ENCODE measurements at places on chromosomes 7 and 10. TPM values are rescaled to one million over a fixed set of nuclear protein-coding genes. Genes with fewer than 3 reads are reported as not detected.

Gene AS3MT
- total RNA-seq, result 8.8 TPM

Gene PNLIPRP2
- total RNA-seq, result 0.28 TPM

Gene ZFYVE27
- total RNA-seq, result 26.9 TPM

DNA sequence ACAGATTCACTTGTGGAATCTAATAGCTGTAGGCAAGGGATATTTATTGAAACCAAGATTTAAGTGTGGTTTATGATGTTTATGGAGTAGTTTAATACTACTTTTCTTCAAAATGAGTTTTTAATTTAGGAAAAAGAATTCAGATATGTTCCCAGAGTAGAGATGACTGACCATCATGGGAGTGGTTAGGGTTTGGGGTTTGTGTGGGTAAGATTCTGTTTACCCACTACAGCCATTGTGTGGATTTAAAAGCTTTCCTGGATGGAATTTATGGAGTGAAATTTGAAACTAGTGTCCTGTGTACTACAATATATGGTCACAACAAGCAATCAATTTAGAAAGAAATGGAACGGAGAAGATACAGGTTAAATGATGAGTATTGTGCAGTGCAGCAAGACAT, 453.5 kb downstream of the AUTS2 start:
- no peak overlapping the region for H3K4me3 ChIP-seq
- no peaks in the 10 kb centered on the region for H3K27me3 ChIP-seq
- DNase-seq, result no peak
- no peak overlapping the region for H3K27ac ChIP-seq
- H3K36me3 ChIP-seq, result no peaks in the 10 kb centered on the region
- H3K4me1 ChIP-seq, result peaks cover 10% of the 10 kb centered on the region

- no peak overlapping the region for H3K27ac ChIP-seq
- no peaks in the 10 kb centered on the region for H3K36me3 ChIP-seq
- H3K4me1 ChIP-seq, result peaks cover 18% of the 10 kb centered on the region
- peak; percentile 29 for DNase-seq
- no peaks in the 10 kb centered on the region for H3K27me3 ChIP-seq
- H3K4me3 ChIP-seq, result no peak overlapping the region
Measured at GRCh38 chr7:45217358-45217757, 59.8 kb downstream of the RAMP3 start.

DNA sequence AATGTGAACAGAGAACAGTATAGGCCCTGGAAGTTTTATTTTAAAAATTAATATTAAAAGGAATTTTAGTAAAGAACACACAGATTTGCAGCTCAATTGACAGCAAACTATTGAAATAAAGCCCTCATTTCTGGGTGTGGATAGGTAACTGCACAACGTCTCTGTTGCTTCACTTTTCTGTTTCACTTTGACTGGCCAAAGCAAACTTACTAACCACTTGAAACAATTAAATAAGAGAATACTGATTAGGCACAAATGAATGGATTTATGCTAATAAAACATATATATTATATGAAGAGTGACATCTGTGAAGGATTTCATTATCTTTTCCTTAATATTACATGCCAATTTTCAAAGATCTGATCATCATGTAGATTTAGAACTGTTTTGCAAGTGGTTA, 11.9 kb downstream of the ZNF804B start:
- DNase-seq, result no peak
- H3K4me1 ChIP-seq, result no peaks in the 10 kb centered on the region
- no peak overlapping the region for H3K4me3 ChIP-seq
- H3K36me3 ChIP-seq, result no peaks in the 10 kb centered on the region

GRCh38 chr10:107104026-107104652, 60.4 kb downstream of the SORCS1 start:
- H3K27me3 ChIP-seq, result no peaks in the 10 kb centered on the region
- DNase-seq, result no peak
- peak overlapping the region; percentile 18 for H3K27ac ChIP-seq
- peaks cover 10% of the 10 kb centered on the region for H3K36me3 ChIP-seq
- H3K4me3 ChIP-seq, result no peak overlapping the region
- peaks cover 17% of the 10 kb centered on the region for H3K4me1 ChIP-seq

GRCh38 chr7:4837041-4837802, 24.6 kb downstream of the PAPOLB start:
- H3K4me1 ChIP-seq, result 0 out of 2 replicates have a peak, but pooled peaks cover 5% of the 10 kb centered on the region
- DNase-seq, result no peak
- H3K36me3 ChIP-seq, result no peaks in the 10 kb centered on the region
- H3K4me3 ChIP-seq, result no peak overlapping the region
- no peaks in the 10 kb centered on the region for H3K27me3 ChIP-seq

DNA sequence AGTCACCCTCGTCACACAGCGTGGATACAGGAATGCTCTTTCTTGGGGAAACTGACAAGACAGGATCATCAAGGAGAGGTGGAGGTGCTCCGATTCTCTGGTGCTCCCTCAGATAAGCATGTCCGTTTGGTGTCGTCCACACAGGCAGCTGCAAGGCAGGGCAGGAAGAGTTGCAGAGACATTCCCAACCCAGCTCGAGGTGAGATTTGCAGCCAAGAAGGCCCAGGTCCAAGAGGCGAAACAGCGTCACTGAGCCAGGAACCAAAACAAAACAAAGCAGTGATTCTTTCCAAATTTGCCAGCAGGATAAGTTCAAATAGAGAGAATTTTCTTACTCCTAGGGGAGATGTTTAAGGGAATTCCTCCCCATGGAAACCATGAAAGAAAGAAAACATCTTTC, 386.5 kb upstream of the PFKP start:
- no peaks in the 10 kb centered on the region for H3K36me3 ChIP-seq
- no peak overlapping the region for H3K27ac ChIP-seq
- no peak overlapping the region for H3K4me3 ChIP-seq
- no peaks in the 10 kb centered on the region for H3K4me1 ChIP-seq
- H3K27me3 ChIP-seq, result peaks cover 5% of the 10 kb centered on the region

GRCh38 chr7:74399006-74399405, 54.7 kb upstream of the GTF2IRD1 start:
- DNase-seq, result no peak
- no peak overlapping the region for H3K4me3 ChIP-seq
- H3K4me1 ChIP-seq, result peaks cover 8% of the 10 kb centered on the region
- H3K36me3 ChIP-seq, result peaks cover 19% of the 10 kb centered on the region
- no peaks in the 10 kb centered on the region for H3K27me3 ChIP-seq
- H3K27ac ChIP-seq, result no peak overlapping the region

DNA sequence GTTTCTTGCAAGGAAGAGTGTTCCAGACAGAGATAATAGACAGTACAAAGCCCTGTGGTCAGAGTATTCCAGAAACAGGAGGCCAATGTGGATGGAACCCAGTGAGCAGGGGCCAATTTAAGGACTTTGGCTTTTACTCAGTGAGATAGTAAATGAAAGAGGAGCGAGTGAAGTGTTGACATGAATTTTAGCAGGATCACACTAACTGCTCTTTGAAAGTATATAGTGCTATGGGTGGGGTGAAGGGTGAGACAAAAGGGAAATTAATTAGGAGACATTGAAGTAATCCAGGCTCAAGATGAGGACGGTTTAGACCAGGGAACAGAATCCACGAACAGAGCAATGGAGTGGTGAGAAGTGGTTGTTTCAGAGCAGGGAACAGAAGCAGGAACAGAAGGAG, 62.2 kb upstream of the TES start:
- H3K36me3 ChIP-seq, result no peaks in the 10 kb centered on the region
- no peaks in the 10 kb centered on the region for H3K27me3 ChIP-seq
- DNase-seq, result no peak
- H3K27ac ChIP-seq, result no peak overlapping the region
- H3K4me3 ChIP-seq, result no peak overlapping the region

- H3K4me3 ChIP-seq, result no peak overlapping the region
- no peaks in the 10 kb centered on the region for H3K27me3 ChIP-seq
- DNase-seq, result no peak
- no peaks in the 10 kb centered on the region for H3K4me1 ChIP-seq
- no peak overlapping the region for H3K27ac ChIP-seq
Measured at GRCh38 chr10:68202960-68203353, 29.0 kb downstream of the ATOH7 start.

DNA sequence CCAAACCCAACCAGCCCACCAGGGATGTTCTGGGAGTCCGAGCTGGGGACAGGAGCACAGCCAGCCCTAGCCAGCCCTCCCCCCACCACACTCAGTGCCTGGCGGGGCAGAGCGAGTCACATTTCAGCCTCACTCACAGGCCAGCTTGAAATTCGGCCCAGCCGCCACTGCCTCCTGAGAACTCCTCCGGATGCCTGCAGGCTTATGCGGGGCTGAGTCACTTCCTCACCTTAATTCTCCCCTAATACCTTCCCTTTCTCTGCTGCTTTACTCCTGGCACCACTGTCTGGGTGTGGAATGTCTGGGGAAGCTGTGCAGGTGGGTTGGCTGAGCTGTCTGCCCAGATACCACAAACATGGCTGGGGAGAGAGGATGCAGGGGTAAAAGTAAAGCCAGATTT, 22.6 kb upstream of the DLG5 start:
- H3K27ac ChIP-seq, result peak overlapping the region; percentile 97
- H3K27me3 ChIP-seq, result 0 out of 2 replicates have a peak, but pooled peaks cover 3% of the 10 kb centered on the region
- H3K36me3 ChIP-seq, result peaks cover 21% of the 10 kb centered on the region
- peaks cover 14% of the 10 kb centered on the region for H3K4me1 ChIP-seq

DNA sequence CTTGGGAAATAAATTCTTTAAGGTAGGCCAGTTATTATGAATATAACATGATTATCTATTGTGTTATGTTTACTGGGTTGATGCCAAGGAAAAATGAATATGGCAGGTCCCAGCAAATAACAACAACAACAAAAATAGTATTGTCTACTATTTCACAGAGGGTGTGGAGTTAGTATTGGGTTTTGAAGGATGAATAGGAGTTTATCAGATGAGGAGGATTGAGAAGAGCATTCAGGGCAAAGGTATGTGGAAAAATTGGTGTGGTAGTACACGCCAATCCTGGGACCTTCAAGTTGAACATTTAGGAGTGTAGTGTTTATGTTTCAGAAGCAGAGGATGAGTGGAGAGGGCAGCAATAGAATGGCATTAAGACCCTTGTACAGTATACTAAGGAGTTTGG, 671.9 kb downstream of the AUTS2 start:
- no peak for DNase-seq
- H3K4me3 ChIP-seq, result no peak overlapping the region
- no peaks in the 10 kb centered on the region for H3K36me3 ChIP-seq
- H3K27me3 ChIP-seq, result no peaks in the 10 kb centered on the region
- peaks cover 22% of the 10 kb centered on the region for H3K4me1 ChIP-seq
- H3K27ac ChIP-seq, result no peak overlapping the region

All from WTC11 (cell line).